Renal cortical epithelial cell (primary cell): ENCODE measurements at places on chromosomes 4 and X. TPM values are rescaled to one million over a fixed set of nuclear protein-coding genes. Genes with fewer than 3 reads are reported as not detected.

The TSPAN7 gene
- total RNA-seq, result 0.89 TPM in 1 of 2 replicates, not detected in the other

The EPHA5 gene
- total RNA-seq, result under 0.01 and 0.70 TPM in 2 replicates

GRCh38 chr4:139710073-139710472, 44.5 kb downstream of the MGST2 start:
- no peak for DNase-seq

DNA sequence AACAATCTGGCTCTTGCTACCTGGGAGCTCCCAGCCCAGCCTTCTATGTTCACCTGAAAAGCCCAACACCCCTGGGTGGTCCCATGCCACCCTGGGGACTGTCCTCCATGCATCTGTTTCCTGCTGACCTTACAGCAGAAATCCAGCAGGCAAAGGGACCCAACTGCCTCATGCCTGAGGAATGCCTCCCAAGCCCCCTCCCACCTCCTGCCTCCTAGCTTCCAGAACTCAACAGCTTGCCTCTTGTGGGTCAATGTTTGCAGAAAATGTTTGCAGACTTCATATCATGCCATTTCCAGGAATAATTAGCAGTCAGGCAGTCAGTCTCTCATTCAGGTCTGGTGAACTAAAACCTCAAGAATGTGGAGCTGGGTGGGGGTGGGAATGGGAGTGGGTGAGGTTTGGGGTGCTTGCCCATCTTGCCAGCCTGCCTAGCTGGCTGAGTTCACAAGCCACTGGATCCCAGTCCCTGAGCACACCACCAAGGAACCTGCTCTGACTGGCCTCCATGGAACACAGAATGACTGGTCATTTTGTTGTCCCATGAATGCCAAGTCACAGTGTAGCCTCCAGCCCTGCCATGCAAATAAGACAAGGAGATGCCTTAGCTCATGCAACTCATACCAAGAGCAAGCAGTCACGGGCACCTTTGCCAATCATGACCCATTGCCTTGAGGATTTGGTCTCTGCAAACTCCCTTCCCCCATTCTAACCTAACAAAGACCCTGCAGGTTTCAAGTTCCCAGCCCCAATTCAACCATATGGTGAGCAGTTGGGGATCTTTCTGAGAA, 12.1 kb upstream of the PLAC1 start:
- DNase-seq, result peak; percentile 94

DNA sequence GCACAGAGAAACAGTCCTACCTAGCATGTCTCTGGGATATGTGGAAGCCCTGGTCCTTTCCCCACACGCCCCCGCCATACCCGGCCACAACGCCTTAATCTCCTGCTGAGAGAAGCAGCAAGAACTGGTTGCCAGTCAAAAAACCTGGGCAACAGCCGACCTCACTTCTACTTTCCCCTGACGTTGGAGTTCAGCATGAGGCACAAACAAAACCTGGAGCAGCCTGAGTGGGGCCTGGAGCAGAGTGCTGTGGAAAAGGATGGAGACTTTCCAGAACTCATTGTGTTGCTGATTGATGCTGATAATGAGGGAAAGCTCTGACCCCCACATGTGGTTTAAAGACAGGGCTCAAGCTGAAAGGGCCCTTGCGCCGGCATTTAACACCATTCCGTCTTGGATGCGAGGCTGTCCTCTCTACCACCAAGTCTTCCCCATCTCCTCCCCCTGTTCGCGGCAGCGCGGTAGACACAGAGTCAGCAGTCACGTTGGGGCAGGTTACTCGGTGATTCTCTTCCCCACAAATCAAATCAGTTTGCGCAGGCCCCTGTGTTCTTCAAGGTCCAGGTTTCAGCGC, 666 bp downstream of the CCDC158 start:
- no peak for DNase-seq

- DNase-seq, result no peak
Measured at GRCh38 chrX:117987373-117987772, 129.2 kb downstream of the KLHL13 start.

DNA sequence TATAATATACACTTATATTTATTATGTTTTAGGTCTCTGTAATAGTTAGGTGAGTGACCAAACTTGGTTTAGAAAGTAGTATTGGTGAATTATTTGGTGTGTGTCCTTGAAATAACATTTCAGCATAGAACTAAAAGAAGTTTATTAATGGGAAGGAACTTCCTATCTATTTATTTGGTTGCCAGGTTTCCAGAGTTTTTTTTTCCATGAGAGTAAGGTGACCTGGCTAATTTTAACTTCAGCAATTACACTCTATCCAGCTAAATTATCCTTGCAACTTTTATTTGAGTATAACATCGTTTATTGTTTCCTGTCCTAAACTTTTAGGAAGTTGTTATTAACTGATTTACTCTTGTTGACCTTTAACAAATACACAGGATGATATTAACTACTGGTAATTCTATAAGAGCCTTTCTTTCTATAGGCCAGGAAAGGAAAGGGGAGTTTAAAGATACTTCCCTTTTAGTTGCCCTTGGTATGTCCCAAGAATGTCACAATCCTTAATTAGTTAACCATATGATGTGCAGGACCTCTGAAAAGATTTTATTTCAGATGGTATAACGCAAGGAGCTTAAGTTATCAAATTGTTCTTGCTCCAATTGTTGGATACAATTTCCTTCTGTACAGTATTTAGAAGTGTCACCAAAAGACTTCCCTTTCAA, 18.9 kb downstream of the PRDM8 start:
- no peak for DNase-seq

DNA sequence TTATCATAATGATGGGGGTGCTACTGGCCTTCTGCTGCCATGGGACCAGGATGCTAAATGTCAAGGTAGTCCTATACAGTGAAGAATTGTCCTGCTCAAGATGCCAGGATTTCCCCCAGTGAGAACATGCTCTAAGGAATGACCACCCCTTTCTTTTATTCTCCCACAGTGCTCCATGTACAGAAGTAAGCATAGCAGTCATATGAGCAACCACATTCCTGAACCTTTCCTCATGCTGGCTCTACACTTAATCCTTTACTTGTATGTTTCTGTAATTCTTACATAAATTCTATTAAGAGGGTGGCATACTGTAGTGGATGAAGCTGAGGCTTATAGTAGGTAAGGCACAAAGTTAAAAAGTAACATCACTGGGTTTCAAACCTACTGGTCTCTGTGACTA, 20.2 kb downstream of the CYP2U1 start:
- DNase-seq, result peak; percentile 80

GRCh38 chrX:2924151-2924550, 5.0 kb downstream of the ARSD start:
- no peak for DNase-seq

- DNase-seq, result no peak
Measured at GRCh38 chrX:109954333-109954732, 48.6 kb upstream of the TMEM164 start.

DNA sequence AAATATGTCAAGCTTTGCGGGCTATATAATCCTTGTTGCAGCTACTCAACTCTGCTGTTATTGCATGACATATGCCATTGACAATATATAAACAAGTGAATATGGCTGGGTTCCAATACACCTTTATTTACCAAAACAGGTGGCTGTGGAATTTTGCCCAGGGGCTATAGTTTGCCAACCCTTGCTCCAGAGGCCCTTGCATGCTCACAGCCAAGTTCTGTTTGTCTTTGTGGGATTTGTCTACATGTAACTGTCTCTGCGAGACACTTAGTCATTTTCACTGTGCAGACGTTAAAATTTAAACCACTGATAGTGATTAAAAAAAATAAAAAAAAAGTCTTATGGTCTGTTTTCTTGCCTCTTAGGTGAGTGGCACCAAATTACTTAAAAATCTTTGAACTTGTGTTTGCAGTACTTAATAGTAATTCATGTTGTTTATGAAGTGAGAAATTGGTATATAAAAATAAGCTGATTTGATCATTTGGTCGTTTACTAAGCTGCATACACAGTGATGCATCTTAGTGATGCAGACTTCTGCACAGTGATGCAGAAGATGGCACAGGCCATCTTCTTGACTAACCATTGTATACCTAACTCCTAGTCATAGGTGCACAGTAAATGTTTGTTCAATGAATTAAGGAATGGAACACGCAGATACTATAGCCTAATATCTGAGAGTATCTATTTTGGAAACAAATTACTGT, 170.9 kb downstream of the FRMPD4 start:
- peak; percentile 1 for DNase-seq

- no peak for DNase-seq
Measured at GRCh38 chrX:66676413-66676812, 37.5 kb upstream of the EDA2R start.

GRCh38 chrX:103099691-103100090, 6.7 kb upstream of the NXF3 start:
- DNase-seq, result peak; percentile 15

DNA sequence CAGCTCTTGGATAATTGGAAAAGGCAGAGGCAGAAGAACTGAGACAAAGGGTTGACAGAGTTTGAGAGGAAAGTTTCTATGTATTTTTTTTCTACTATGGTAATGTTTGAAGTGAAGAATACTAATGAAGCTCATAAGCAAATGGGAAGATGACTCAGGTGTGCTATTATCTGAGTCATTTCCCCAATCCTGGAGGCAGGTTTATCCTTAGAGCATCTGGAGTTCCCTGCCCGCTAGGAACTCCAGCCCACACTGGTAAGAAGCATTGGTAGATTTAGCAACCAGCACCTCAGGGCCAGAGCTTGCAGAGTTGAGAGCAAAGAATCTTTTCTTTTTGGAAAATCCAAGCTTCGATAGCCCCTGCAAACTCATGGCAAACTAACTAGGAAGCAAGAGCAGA, 55.2 kb downstream of the DOCK11 start:
- peak; percentile 17 for DNase-seq
